ENCODE measurements at places on chromosomes 4 and X.

DNA sequence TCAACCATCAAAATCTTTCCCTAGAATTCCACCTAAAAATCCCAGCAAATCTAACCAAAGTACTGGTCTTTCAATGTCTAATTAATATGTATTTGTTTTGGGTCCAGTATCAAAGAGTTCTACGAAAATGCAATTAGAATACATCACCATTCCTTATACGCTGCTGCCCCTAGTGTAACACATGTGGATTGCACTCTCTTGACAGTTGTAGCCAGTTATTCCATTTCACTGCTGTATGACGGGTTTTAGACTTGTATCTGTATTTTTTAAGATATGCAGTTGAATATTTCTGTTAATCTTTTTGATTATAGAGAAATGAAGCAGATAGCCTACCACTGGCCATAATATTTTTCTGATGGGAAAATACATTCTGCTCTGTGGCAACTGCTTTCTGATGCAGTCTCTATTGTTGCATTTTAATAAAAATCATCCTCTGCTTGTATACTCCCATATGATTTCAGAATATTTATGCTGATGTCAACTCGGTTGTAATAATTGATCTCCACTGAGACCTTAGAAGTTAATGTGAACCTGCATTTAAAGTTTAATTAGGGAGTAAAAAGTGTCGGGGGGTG is 17.1 kb upstream of the PAGE2B start:
- no peaks in the 10 kb centered on the region for H3K4me1 ChIP-seq
- H3K4me3 ChIP-seq, result no peak overlapping the region
- H3K27me3 ChIP-seq, result no peaks in the 10 kb centered on the region
- DNase-seq, result peak; percentile 45
- no peak overlapping the region for H3K27ac ChIP-seq
- no peaks in the 10 kb centered on the region for H3K36me3 ChIP-seq

GRCh38 chr4:83108101-83108861 is 6.2 kb downstream of the PLAC8 start:
- no peak overlapping the region for H3K4me3 ChIP-seq
- no peak overlapping the region for H3K27ac ChIP-seq
- H3K27me3 ChIP-seq, result peaks cover 8% of the 10 kb centered on the region
- no peaks in the 10 kb centered on the region for H3K36me3 ChIP-seq

- no peaks in the 10 kb centered on the region for H3K4me1 ChIP-seq
- no peaks in the 10 kb centered on the region for H3K36me3 ChIP-seq
- no peak overlapping the region for H3K27ac ChIP-seq
These were observed 17.8 kb upstream of the TLL1 start for GRCh38 chr4:165855191-165855590.

DNA sequence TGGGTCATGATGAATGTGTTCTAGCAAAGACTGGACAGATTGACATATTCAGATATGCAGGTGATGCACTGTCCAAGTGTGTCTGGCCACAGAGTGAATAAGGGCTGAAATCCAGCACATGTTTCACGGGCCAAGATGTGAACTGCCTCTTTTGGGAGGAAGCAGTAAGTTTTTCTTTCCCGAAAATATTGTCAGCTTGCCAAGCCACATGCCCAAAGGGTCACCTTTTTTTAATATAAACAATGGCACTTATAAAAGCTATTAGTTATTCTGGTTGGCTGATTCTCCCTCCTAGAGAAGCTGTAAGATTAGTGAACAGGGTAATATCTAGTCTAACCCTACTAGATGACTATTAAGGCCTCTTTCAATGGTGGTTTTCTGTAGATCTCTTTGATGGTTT is 1.5 kb upstream of the EDNRA start:
- H3K27ac ChIP-seq, result no peak overlapping the region
- DNase-seq, result peak; percentile 27

DNA sequence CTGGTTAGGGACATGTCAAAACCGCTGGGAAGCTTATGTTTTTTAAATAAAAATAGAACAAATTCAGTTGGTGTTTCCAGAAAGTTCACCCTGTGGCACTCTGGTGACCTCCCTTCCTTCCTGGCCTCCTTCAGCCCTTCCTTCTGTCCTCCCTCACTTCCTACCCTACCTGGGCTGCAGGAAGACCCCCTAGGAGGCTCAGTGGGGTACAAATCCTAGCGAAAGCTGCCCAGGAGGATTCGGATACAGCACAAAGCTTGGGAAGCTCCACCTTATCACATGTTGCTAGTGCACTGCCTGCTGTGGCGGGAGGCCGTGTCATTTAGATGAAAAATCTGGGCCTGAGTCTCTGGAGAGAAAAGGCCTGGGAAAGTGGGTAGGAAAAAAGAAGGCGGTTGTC is 60.5 kb downstream of the FHDC1 start:
- peaks cover 8% of the 10 kb centered on the region for H3K4me1 ChIP-seq
- DNase-seq, result no peak
- peaks cover 3% of the 10 kb centered on the region for H3K27me3 ChIP-seq
- no peak overlapping the region for H3K4me3 ChIP-seq
- no peak overlapping the region for H3K27ac ChIP-seq

GRCh38 chr4:81712714-81713113 is 241.0 kb upstream of the RASGEF1B start:
- H3K4me3 ChIP-seq, result no peak overlapping the region
- no peaks in the 10 kb centered on the region for H3K27me3 ChIP-seq
- DNase-seq, result no peak
- no peaks in the 10 kb centered on the region for H3K4me1 ChIP-seq

Data from muscle of leg (tissue), 16 donors.